Activated effector memory CD4-positive, alpha-beta T cell treated with anti-CD3 and anti-CD28 coated beads, Interleukin-2, amount 50 U/mL, for 16 hours (primary cell): ENCODE measurements at places on chromosomes 2 and 18.

- DNase-seq = peak; percentile 57
Observed at GRCh38 chr18:79566771-79567431, 112.7 kb upstream of the CTDP1 start.

DNA sequence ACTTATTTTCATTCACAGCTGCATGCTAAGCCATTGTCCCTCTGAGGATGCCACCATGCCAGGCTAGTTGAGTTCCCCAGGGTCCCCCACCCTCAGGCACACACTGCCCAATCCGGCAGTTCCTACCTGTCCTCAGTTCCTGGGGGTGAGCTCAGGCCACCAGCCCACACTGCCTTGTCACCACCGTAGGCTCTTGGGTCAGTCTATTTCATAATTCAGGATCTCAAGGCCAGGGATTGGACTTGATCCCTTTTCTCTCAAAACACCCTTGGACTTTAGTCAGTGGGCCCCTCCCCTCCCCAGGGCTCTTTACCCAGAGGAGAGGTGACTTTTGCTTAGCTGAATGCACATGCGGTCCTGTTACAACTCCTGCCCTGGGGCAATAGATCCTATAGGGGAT, 18.7 kb upstream of the MC2R start:
- no peak for DNase-seq

- DNase-seq = no peak
Observed at GRCh38 chr2:232979871-232980461, 33.1 kb downstream of the NGEF start.

- no peak for DNase-seq
Observed at GRCh38 chr18:22441638-22442037, 23.9 kb upstream of the CTAGE1 start.

GRCh38 chr2:158501301-158501700, 44.5 kb downstream of the PKP4 start:
- DNase-seq = no peak

DNA sequence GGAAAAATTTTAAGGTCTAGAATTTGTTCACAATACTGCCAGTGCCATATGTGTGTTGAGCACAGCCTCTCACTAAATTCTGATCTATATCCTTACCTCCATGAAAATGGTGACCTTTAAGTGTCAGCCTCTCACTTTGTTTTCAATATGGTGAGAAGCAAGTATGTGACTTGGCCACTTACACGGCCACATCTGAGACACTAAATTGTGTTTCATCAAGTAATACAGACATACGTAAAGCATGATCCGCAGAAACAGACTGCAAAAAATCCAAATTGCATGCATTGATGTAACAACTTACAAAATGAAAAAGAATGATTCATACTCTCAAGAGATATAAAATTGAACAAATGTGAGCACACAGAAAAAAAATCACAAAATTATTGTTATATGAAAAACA, 55.2 kb upstream of the UGP2 start:
- no peak for DNase-seq

GRCh38 chr2:61469424-61470121, 1.3 kb downstream of the USP34 start:
- no peak for DNase-seq

GRCh38 chr2:88698027-88698413, 6.5 kb downstream of the RPIA start:
- no peak for DNase-seq

GRCh38 chr2:25168256-25169072, at the start of gene POMC:
Gene POMC (minus strand): TSS chr2:25168580. CDS start chr2:25164772, 3,808 bp downstream.
- DNase-seq = peak; percentile 69

GRCh38 chr18:11591957-11592356, 17.4 kb upstream of the SLC35G4 start:
- no peak for DNase-seq

DNA sequence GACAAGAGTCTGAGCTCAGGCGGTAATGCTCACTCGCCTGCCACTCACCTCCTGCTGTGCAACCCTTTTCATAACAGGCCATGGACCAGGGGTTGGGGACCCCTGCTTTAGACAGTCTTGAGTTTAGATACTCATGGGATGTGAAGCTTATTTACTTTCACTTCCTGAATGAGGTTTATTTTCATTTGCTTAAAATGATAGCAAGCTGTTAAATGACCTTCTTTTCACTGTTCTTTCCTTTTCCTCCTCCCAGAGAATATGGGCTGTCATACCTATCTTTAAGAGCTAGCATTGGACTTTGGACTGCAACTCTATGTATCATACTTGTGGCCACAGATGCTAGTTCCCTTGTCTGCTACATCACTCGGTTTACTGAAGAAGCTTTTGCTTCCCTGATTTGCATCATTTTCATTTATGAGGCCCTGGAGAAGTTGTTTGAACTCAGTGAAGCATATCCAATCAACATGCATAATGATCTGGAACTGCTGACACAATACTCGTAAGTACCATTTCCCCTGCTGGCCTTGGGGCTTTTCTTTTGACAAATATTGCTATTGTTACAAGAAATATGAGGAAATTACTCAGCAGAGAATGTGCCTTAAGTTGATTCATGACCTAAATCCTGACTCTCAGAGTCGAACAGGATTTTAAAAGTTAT, 168.5 kb downstream of the DPP4 start:
- no peak for DNase-seq

- no peak for DNase-seq
Observed at GRCh38 chr2:200786826-200787225, 24.9 kb upstream of the BZW1 start.

GRCh38 chr2:12539776-12540562, 176.8 kb upstream of the TRIB2 start:
- DNase-seq = no peak

DNA sequence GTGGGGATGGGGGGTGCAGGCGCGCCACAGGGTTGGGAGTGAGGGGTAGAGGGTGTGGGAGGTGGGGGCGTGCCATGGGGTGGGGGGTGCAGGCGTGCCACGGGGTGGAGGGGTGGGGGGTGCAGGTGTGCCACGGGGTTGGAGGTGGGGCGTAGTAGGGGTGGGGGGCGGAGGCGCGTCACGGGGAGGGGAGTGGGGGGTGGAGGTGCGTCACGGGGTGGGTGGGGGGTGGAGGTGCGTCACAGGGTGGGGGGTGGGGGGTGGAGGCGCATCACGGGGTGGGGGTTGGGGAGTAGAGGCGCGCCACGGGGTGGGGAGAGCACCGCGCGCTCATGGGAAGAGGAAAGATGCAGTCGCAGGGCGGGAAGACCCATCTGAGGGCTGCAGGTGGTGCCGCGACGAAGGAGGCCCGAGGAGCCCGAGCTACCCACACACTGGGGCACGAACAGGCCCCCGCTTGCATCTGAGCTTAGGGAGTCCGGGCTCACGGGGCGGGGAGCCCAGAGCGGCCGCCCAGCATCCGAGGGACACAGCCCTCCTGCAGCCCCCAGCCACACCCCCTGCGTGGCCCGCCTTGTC, 37.5 kb downstream of the SNED1 start:
- no peak for DNase-seq

GRCh38 chr2:105072039-105072438, 34.2 kb downstream of the MRPS9 start:
- no peak for DNase-seq

DNA sequence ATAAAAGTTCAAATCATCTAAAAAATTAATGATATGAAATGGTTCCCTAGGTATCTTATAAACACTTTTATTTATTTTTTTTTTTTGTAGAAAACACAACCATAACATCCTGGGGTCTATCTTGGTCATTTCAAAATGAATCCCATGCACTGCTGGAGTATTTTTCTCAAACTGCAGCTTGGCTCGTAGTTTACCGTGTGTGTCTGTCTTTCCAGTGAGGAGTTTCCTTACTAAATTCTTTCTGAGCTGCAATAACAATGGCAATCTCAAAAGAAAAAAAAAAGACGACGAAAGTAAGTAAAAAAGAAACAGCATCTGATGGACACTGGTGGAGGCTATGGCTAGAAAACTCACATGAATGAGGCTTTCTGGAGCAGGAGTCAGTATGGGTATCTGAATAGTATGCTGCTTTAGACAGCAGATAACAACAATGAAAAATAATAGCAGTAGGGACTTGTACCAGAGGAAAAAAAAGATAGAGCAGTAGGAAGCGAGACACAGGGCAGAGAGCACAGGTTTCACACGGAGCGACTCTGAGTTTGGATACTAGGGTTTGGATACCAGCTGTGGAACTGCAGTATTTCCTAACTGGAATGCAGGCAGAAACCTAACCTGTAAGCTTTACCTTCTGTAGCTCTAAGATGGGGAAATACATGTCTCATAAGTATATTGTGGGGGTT, 43.5 kb downstream of the CALCRL start:
- DNase-seq = no peak

DNA sequence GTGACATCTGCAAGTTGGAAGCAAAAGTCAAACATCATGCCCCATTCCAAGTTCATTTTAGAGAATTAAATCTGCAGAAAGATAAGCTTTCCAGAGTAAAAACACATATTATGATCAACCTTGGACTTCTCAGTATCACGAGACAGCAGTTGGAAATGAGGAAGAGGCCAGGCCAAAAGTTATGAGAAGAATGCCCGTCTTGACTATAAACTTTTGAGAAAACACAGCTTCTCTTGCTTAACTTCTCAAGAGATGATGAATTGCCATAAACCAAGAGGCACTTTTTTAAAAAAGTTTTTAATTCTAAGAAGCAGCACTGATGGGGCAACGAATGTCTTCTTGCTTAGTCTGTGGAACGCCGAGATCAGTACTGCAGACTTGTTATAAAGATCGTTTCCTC, 52.6 kb upstream of the NFU1 start:
- no peak for DNase-seq

- no peak for DNase-seq
Observed at GRCh38 chr2:21585881-21586280, 462.1 kb downstream of the TDRD15 start.

DNA sequence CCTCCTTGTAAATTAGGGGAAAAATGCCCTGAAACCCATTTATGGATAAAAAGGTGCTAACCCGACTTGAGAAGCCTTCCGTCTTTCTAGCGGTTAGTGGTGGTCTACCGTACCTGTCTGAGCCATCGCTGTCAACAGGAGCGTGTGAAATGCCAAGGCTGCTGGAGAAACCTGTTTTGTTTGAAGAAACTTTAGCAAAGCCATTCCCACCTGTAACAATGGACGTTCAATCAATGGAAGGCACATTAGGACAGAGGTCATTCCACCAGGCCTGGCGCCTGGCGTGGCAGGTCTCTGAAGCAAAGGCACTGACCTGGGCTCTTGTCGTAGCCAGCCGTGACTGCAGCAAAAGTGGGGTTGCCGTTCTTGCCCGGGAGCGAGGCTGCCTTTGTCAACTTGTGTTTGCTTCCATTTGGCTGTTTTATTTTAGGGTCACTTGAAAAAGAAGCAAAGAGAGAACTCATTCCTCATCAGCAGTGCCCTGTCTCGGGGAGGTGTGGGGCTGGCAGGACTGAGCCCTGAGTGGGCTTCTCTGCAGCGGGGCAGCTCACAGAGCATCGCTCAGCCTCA, 47.2 kb downstream of the ZAP70 start:
- no peak for DNase-seq

DNA sequence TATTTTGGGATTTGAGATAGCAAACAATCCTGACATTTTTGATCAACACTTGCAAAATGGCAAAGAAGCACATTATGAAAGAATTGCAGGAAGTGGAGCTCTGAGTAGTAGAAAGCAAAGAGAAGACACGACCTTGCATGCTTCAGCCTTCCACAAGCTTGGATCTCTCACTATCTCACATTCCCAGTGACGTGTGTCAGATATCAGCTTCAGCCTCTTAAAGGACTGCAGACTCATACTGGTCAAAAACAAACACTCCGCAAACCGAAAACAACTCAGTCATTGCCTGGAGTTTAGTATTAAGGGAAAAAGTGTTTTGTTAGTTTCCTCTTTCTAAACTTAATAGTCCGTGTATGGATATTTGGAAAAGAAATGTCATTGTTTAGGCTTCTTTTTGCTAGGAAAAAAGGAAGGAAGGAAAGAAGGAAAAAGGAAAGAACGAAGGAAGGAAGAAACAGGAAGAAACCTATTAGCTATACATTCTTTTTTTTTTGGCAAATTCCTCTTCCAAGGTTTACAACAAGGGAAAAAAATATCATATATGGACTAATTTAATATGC, 32.6 kb upstream of the SLC40A1 start:
- DNase-seq = no peak

DNA sequence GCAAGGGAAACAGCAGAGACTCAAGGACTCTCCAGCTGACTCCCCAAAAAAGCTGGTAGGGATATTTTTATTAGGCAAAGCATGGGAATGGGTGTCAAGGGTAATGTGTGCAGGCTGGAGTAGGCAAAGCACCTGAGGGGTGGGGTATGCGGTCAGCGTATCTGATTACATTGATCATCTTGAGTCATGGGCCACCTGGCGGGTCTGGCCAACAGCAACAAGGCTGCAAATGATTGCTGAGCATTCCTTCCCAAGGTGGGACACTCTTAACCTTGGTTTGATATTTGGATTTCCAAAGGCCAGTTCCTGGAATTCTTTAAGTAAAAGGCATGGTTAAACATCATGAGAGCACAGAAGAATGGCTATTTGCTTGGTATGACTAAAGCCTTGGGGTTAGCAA, 32.6 kb upstream of the CCBE1 start:
- no peak for DNase-seq
